Stimulated activated CD8-positive, alpha-beta memory T cell treated with anti-CD3 and anti-CD28 coated beads, Interleukin-7, amount 100 ng/mL, for 1 hour (primary cell): ENCODE measurements at places on chromosomes 5 and 9.

GRCh38 chr5:178160176-178160575, 6.5 kb upstream of the NHP2 start:
- no peak for DNase-seq

DNA sequence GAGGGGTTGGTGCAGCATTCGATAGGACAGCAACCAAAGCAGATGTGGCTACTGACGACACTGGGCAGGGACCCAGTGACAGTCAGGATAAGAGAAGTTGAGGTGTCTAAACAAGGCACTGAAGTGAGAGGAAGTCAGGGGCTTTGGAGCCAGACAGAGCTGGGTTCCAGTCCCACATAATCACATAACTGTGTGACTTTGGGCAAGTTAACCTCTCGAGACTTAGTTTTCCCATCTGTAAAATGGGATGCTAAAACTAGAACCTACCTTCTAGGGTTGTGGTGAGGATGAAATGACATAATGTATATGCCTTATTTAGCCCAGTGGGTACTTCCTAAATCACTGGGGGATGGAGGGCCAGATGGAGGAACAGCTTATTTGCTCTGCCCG, 3.1 kb downstream of the ANGPTL2 start:
- no peak for DNase-seq

GRCh38 chr9:69657269-69657668, 14.9 kb downstream of the APBA1 start:
- DNase-seq = no peak

DNA sequence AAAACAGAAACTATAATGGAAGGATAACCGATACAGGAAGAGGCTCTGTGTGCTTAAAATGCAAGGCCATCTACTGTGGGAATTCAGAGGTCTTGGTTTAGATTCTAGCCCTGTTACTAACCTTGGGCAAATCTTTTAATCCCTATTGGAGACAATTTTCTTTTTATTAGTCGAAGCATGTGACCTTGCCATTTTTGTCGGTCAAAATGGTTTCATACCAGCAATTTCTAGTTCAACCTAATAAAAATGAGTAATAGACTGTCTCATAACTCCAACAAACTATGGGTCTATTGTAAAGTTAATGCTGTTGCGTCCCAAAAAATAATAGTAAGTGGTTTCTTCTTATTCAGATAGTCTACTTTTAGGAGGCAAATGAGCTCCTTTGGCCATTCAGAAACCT, 38.4 kb downstream of the PRR16 start:
- DNase-seq = no peak

GRCh38 chr5:36215910-36216309, 25.8 kb downstream of the NADK2 start:
- DNase-seq = no peak

DNA sequence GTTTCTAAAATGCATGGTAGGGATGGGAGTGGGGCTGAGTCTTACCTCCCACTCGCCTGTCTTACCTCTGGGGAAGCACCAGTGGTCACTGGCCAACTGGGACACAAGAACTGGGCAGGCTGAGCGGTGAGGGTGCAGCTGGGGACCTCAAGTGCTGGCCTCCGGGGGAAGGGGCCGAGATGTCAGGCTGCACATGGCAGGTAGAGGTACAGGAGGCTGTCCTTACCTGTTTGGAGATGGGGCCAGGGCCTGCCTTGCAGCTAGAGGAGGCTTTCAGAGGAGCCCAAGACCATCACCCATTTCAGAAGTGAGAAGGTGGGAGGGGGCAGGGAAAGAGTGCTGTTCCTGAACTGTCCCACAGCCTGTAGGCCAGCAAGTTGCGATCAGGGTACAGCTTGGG, 14.2 kb downstream of the PSAT1 start:
- DNase-seq = no peak

- DNase-seq = no peak
Observed at GRCh38 chr5:137296213-137296781, 202.8 kb downstream of the SPOCK1 start.

GRCh38 chr5:149756354-149756753, 26.2 kb downstream of the PPARGC1B start:
- no peak for DNase-seq

- DNase-seq = no peak
Observed at GRCh38 chr9:128921881-128922763, 1.3 kb downstream of the PHYHD1 start.

DNA sequence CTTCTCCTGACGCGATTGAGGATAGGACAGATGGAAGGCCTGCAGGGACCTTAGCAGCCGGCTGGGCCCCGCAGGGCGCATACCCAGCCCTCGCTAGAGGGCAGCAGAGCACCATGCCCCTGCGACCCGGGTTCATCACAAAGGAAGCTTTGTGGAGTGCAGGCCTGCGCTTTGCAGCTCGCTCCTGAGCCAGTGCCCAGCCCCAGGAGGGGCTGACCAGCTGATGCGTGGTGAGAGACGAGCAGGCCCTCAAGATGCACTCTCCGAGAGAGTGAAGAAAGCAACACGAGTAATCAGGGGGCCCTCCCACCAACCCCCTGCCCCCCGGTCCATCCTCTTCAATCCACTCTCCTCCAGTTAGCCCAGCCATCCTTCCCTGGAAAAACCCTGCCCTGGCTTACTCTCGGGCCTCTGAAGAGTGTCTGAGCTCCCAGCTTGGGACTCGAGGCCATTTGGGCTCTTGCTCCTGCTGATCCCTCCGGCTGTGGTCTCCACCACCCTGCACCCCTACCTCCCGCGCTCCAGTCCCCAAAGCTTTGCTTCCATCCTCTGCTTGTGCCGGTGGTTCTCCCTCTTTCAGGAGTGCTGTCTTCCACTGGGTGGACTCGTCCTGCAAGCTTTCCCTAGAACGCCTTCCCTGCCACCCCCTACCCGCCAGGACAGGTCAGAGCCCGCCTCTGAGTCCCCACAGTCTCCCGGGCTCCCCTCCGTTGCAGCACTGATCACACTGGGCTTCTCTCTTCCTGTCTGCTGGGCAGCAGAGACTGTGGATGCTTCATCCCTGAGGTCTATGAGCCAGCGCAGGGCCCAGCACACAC, 9.1 kb upstream of the KIF12 start:
- peak; percentile 7 for DNase-seq

DNA sequence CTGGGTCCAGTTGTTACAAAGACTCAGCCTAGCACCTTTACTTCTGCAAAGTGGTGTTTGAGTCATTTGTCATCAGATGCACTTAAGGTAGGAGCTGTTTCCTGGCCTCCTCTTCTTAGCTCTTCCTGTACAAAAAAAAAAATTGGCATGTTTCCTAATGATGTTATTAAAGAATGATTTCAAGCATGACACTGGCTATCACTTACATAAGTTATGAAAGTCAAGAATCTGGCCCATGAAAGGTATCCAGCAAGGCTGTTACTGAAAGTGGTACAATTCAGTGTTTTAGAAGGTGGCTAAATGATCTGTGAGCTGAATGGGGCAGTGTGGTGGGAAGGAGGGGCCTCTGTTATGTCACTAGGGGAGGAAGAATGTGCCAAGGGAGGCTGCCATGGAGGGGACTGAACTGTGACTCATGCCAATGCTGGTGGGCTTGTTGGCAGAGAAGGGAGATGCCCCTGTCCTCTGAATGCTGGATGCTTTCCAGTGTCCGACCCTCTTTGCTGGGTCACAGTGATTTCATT, 175.1 kb upstream of the MAP1B start:
- DNase-seq = no peak

DNA sequence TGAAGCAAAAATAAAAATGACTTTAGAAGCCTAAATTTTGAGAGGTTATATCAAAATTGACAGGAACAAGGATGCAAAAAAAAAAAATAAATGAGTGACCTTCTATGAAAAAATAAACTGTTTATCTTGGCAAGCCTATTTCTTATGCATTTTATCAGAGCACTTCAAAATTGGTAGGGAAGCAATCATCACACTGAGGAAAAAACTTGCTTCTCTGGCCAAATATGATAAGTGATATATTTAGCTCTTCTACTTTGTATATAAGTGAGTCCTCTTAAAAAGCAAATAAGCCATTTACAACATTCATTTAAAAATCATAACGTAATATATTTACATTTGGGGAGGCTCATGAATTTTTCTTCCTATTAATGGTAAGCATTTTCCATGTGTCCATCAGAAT, 287.1 kb downstream of the FBXL17 start:
- DNase-seq = no peak

- no peak for DNase-seq
Observed at GRCh38 chr9:21081451-21081850, 3.7 kb upstream of the IFNB1 start.

DNA sequence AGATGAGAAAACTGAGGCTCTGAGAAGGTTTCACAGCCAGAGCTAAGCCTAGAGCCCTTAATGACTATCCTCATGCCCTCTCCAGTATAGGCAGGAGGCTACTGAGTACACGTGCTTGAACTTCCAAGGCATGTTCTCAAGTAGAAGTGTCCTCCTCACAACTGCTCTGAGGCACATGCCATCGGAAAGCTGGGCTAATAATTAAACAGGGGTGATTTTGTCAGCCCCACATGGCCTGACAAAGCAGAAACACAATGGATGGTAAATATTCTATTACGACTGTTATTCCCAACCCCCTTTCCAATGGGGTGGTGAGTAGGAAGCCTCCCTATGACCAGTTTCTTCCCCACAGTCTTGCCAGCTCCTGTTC, 34.3 kb downstream of the KCNIP1 start:
- no peak for DNase-seq

DNA sequence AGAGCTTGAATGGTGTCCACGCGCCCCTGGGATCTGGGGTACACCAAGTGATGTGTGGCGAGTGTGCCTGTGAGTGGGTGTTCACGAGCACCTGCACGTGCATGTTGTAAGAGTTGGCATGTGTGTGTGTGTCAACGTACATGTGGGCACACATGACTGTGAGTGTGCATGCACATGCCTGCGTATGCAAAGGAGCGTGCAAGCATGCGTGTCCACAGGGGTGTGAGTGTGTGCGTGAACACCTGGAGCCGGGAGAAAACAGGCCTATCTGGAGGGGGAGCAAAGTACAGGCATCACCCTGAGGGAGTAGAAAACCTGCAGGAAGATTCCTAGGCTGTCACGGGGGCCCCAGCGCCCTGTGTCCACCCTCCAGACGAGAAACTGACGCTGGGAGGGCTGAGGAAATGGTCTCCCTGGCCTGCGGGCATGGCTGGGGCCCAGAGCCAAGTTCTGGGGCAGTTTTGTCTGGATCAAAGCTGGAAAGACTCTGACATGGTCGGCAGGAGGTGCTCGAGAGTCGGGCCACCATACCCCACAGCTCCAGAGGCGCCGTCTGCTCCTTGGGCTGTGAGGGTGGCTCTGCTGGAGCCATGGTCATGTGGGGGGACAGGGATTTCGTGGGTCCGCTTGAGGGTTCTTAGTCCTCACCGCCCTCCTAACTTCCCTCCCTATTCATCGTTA, 31.8 kb downstream of the PTGES start:
- no peak for DNase-seq

- DNase-seq = no peak
Observed at GRCh38 chr5:39947657-39948056, 522.9 kb upstream of the DAB2 start.

- DNase-seq = no peak
Observed at GRCh38 chr5:142816531-142817430, 46.6 kb downstream of the ARHGAP26 start.
